ENCODE measurements at places on chromosomes 4 and X.

DNA sequence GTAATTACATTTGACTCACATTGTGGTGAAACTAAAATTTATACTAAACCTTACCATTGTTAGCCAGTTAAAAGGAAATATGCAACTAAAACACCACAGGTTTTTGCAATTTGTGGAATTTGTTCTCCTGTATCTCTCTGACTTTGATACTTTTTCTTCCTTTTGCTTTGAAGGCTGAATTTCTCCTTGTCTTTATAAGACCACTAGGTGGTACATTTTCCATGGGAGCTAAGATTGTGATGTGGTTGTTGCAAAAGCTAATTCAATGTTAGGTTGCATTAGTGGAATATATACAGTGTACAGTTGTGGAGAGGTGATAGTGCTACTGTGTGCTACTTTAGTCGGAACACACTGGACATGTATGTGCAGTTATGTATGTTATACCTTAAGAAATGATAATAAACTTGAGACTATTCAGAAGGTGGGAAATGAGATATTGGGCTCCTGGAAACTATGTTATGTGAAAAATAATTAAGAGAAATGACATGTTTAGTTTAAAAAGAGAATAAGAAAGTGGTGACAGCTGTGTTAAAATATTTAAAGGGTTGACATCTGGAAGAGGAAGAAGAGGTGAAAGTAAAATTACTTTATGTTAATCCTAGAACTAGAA, 70.3 kb downstream of the ARL9 start:
- DNase-seq = no peak

GRCh38 chr4:48028696-48029095, 12.1 kb downstream of the NIPAL1 start:
- DNase-seq = no peak

DNA sequence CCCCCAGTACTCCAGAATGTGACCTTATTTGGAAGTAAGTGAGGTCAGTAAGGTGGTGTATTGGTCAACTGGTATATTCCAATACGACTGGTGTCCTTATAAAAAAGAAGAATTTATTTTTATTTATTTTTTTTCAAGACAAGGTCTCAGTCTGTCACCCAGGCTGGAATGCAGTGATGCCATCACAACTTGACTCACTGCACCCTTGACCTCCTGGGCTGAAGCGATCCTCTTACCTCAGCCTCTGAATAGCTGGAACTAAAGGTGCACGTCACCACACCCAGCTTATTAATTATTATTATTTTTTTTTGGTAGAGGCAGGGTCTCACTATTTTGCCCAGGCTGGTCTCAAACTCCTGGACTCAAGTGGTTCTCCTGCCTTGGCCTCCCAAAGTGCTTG, 115.1 kb upstream of the PITX2 start:
- no peak for DNase-seq

GRCh38 chr4:108384544-108384943, 215.8 kb upstream of the LEF1 start:
- no peak for DNase-seq

DNA sequence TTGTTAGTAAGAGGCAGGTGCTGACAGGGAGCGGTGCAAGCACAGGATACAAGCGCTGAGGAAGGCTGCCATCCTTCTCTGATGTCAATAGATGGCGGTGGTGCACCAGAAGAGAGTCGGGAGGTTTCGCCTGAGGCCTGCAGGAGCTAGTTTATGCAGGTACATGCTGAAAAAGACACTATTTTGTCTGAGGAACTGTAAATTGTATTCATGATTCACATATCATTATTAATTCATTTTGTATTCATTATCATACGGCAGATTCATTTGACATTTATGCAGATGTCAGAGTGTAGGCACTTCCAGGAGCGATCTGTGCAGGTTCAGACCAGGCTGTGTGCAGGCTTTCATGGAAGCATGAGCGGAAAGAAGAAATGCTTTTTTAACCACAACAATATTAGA, 824.0 kb downstream of the STIM2 start:
- no peak for DNase-seq

DNA sequence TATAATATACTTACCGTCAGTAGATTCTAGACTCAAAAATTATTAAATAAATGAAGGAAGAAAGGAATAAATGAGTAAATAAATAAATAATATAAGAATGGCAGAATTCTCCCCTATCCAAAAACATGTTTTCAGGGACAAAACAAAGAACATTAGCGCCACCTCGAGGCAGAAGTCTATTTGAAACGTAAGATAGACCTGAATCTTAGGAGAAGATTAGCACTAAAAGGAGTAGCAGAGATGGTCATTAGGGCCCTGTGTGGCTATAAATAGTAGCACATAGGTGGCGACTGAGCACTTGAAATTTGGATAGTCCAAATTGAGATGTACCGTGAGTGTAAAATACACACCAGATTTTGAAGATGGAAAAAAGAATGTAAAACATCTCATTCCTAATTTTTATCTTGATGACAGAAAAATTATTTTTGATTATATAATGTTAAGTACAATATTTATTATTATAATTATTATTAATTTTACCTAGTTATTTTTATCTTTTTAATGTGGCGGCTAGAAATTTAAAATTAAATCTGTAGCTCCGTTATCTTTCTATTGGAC, 24.3 kb upstream of the SRD5A3 start:
- peak; percentile 53 for DNase-seq

DNA sequence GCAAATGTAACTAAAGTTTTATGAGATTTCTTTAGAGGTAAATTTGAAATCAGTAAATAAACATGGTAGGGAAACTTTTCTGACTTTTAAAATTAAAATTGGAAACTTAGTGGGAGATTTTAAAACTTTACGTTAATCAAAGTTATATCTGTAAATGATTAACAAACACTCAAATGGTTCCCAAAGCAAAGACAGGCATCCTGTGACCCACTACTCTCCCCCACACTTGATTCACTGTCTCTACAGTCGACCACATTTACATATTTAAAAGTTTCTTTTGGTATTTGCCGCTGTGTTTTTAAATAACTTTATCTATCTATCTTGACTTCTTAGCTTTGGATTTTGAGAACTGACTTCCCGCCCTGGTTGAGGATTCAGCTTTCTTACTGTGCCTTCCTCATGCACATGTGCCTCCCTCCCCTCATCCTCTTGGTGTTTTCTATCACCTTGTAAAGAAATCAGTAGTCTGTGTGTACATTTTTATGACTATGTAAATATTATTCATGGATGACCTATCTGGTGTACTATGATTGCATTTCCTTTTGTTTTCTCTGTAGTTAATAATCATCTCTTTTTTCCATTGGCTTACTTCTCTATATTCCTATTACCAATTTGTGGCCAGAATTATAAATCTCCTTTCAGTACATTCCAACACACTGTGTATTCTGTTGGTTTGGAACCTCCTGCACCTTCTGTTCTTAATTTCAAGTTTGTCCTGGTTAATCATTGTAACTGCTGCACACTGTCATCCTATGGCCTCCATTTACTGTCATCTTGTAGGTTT, 72.6 kb downstream of the WWC2 start:
- no peak for DNase-seq

DNA sequence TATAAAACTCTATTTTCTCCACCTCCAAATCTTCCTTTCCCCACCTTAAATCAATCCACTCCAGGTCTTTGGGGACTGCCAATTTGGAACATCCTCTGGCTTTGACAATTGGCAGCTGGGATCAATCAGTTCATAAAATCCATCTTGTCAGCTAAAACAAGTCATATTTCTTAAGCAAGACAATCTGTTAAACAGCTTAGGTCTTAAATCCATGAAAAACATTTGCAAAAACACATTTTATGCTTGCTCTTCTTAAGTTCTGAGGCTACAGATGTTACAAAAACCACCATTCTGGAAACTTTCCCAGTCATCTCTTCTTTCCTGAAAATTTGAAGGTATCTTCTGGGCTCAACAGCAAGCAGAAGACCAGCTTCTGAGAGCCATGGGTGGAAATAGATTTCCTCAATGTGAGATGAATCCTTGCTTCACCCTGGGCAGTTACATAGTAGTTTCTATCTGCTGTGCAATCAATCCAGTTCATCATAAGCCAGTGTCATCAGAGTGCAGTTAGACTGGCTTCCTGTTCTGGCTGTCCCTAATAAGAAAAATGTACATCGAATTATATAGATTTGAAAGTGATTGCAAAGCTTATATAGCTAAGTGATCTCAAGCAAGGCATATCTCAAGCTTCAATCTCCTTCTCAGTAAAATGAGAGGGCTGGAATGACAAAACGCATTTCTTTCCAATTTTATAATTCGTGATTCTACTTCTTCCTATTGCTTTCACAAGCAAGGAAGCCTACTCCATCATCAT, 402.7 kb upstream of the INTU start:
- DNase-seq = no peak

GRCh38 chr4:2792711-2793585, at the start of gene SH3BP2:
SH3BP2 (plus strand) TSS chr4:2793085; CDS start chr4:2820618, 27,533 bp downstream.
- DNase-seq = peak; percentile 65

DNA sequence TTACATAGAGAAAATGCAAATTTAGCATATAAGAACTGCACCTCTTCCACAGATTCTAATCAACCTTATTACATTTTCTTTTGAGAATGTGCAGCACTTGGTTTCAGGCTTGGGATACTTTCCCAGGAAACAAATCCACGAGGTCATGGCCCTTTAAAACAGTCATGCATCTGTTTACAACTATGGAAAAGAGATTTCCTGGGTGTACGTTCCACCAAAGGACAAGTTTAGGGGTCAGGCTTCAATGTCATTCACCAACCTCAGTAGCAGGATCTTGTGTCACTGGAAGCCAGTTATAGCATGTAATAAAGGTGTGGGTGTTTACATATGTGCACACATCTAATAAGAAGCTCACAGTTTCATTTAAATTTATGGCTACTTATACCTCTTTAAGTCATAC, 30.7 kb downstream of the EREG start:
- no peak for DNase-seq

GRCh38 chr4:163167333-163167626, 590 bp upstream of the NAF1 start:
- no peak for DNase-seq

DNA sequence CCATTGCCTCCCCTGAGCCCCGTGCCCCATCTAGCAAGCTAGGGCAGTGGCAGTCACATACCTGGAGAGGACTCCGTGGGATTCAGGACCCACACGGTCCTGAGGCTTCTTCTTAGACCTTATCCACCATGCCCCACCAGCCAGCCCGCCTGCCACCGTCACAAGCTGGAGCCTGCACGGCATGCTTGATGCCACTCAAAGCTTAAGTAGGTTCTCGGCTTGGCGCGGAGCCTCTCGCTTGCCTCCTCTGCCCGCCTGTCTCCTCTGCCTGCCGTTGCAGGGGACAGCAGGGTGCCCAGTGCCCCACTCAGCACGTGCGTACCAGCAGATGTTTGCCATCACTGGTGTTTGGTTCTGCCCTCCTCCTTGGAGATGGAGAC, 14.1 kb downstream of the PSAPL1 start:
- no peak for DNase-seq

DNA sequence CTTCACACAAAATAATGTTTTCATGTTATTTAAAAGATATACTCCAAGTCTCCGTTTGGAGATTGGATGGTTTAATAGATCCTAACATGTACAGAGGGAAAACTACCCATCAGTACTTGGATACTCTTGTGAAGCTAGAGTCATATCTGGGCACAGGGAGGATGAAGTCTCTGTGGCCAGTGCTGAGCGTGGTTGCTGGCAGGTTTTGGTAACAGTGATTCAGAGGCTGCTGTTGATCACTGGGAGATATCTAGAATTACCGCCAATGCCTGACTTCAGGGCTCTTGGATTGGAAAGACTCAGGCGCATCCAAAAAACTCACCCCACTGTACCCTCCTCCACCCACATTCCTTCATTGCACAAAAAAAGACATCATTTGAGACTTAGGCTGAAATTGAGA, 107.2 kb upstream of the PGRMC2 start:
- DNase-seq = no peak

DNA sequence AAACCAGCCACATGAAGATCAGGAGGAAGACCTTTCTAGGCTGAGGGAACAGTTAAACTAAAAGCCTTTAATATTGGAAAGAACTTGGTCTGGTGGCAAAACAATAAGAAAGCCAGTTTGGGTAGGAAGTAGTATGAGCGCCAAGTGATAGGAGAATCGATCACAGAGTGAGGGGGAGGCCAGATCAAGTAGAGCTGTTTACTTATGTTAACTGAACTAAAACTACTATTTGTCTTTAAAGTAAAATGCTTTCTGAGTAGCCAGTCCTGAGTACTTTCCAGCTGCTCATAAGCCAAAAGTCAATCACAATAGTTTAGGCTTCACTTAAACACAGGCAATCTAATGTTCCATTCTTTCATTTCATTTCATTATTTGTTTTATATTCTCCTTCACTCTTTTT, 62.8 kb upstream of the RPA4 start:
- DNase-seq = no peak

GRCh38 chrX:29231800-29232199, 644.6 kb downstream of the IL1RAPL1 start:
- DNase-seq = no peak

- no peak for DNase-seq
Measured at GRCh38 chr4:18106620-18107019, 85.1 kb upstream of the LCORL start.

GRCh38 chrX:31166416-31166815, 94.6 kb upstream of the FTHL17 start:
- no peak for DNase-seq

DNA sequence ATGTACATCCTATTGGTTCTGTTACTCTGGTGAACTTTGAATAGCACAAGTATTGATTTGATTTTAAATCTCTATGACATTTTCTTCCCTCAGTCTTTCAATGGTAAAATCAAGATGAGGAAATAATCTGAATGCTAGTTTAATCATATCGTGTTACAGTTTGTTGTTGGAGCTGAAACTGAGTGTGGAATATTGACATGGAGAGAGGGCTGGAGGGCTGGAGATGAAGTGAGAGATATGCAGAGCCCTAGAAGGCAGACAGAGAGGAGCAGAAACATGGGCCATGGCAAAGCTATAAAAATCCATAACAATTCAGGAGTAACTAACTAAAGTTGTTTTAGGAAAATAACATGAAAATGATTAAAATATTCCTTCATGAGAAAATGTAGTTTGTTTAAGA, 141.1 kb downstream of the BANK1 start:
- DNase-seq = no peak
